Stimulated activated CD4-positive, alpha-beta T cell treated with anti-CD3 and anti-CD28 coated beads, Interleukin-12 subunit alpha, Interleukin-12 subunit beta, amount 100 ng/mL, for 24 hours (primary cell): ENCODE measurements at places on chromosomes 6 and 20.

DNA sequence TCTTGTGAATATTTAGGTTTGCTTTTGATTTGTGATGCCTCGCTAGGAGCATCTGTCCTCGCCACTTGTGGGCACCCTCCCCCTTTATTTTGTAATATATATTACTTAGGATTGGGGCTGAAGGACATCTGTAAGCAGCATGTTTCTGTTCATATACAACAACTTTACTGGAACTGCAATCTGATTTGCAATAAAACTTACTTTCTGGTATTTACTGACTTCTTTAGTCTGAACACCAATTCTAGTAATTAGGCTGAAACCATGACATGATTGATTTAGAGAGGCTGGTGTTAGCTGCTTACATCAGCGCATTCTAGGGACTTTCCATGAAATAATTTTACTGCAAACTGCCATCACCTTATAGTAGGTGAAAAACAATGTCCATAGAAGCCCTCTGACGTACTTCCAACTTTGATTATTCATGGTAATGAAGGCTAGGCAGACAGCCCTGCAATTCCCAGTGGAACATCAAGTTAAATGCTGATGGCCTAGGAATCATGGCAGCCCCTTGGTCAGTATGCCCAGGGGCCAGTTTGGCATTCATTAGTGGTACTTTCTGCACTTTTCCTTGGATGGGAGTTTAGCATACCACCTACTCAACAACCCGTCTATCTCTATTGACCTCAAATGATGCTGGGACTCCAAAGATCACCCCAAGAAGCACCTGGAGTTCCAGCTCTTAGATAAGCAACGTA is 132.9 kb upstream of the MCHR2 start:
- no peak for DNase-seq

- peak; percentile 89 for DNase-seq
These were observed 25.3 kb upstream of the KIF3B start for GRCh38 chr20:32252189-32252588.

GRCh38 chr6:12189150-12189549 is 101.0 kb upstream of the EDN1 start:
- no peak for DNase-seq

DNA sequence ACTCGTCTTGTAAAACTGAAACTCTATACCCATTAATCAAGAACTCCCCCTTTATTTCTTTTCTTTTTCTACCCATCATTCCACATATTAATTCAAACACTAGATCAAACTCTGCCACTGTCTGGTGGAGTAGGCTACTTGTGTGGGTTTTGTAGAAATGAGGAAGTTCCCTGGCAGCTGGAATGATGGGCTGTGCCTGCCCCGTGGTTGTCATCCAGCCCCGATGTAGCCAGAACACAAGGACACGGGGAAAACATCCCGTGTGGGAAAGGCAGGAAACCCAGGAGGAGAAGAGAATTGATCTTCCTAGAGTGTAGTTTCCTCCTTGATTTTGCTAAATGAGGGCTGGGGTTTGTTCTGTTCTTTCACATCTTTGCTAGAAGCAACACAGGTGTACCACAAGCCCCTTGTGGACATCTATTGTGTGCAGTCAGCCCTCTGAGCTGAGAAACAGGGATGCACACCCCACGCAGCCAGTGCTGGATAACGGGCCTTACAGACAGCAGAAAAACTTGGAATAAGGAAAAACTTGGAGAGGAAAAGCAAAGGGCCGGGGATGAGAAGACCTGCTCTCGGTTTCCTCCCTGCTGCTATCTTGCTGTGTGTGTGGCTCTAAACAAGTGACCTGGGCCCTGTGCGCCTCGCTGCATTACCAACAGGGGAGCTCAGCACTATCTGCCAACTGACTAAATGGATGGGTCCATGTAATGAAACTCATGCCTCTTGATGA is 88.0 kb downstream of the SCML4 start:
- no peak for DNase-seq

DNA sequence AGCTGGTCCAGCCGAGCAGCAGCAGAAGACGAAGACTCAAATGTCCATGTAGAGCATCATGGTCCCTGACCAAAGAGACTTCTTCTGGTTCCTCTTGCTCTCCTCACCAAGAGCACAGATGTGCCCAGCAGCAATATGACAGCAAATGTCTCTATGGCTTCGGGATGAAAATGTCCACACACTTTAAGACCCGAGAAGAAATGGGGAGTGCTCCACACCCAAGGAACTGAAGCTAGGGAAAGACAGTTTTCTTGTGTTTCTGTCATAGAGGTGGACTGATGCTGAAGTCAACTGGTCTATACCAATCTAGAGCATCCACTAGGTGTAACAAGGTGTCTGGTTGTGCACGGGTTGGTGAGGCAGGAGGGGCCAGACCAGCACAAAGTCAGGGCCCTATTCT is 4.5 kb upstream of the CPNE1 start:
- DNase-seq = no peak

GRCh38 chr20:51488331-51488730 is 54.2 kb downstream of the NFATC2 start:
- DNase-seq = no peak

GRCh38 chr6:36368921-36369865 is 18.3 kb downstream of the ETV7 start:
- DNase-seq = no peak

DNA sequence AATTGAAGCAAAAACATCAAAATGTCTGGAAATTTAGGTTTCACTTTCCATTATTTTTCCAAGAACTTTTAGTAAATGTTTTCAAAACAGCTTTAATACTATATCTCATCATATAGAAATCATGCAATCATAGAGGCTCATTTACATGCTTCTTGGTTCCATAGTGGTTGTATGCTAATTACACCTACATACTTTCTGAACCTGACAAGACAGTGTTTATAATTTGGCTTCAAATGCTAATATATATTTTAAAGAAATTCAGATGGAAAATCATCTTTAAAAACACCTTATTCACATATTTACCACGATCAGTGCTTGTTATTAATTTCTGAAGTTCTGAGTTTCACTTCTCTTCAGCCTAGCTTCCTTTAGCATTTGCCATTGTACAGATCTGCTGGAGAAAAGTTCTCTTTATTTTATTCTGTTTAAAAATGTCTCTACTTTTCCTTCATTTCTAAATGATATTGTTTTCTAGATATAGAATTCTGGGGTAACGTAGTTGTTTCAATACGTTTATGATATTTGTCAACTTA is 89.9 kb downstream of the PLCB1 start:
- no peak for DNase-seq

DNA sequence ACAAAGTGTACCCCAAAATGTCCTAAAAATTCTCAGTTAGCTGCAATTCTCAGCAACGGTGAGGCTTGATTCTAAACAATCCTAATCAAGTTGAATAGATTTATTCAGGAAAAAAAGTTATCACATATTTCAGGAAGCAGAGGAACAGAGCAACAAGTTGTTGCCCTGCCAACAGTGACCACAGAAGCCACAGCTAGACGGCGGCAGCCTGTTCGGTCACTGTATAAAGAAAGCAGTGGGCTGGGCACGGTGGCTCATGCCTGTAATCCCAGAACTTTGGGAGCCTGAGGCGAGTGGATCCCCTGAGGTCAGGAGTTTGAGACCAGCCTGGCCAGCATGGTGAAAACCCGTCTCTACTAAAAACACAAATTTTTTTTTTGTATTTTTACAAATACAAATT is 171.2 kb upstream of the BMP5 start:
- DNase-seq = no peak

- DNase-seq = no peak
These were observed 15.6 kb downstream of the BTN2A1 start for GRCh38 chr6:26473429-26473757.

- DNase-seq = no peak
These were observed 3.7 kb downstream of the DNAAF9 start for GRCh38 chr20:3403741-3404140.

DNA sequence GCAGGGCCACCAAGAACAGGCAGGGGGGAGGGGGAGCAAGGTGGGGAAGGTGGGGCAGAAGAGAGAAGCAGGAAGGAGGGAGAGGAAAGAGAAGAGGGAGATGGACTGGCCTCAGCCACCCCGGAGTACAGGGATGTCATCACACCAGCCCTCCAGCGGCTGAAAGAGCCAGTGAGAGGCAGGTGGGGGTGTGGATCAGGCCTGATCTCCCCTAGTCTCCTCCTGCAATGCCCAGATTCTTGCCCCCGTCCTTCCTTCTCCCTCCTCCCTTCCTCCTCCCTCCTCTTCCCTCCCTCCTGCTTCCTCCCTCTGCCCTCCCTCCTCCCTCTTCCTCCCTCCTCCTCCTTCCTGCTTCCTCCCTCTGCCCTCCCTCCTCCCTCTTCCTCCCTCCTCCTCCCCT is 61.5 kb downstream of the YTHDF1 start:
- no peak for DNase-seq

- no peak for DNase-seq
These were observed 89.4 kb downstream of the TBXT start for GRCh38 chr6:166078294-166078693.

DNA sequence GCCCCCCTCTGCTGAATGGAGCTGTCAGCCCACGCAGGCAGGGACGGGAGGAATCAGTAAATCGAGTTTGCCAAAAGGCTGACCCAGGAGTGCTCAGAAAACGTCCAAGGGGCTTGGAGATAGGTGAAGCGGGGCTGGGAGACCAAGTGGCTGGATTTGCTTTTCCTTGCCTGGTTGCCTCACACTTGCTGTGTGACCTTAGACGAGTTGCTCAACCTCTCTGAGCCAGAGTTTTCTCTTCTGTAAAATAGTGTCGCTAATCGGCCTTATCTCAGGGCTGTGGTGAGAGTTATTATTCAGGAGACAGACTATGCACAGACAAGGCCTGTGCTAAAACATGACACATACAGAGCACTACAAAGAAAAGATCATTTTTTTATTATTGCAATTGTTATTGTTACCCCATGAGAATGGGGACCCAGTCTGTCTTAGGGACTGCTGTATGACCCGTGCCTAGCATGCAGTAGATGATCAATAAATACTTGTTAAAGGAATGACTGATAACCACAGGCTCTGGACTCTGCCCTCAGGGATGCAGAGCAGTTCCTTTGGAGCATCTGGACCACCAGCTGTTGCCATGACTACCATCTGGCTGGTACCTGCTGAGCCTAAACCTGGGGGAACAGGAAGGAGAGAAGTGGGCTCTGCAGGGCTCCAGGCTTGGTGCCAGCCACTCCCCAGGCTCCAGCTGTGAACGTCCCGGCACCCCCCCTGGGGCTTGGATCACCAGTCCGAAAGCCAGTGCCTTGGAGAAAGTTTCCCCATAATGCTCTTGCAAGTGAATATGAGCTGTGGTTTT is 901 bp downstream of the KCNK15 start:
- DNase-seq = no peak

- no peak for DNase-seq
These were observed 37.5 kb downstream of the AIG1 start for GRCh38 chr6:143098054-143098671.

DNA sequence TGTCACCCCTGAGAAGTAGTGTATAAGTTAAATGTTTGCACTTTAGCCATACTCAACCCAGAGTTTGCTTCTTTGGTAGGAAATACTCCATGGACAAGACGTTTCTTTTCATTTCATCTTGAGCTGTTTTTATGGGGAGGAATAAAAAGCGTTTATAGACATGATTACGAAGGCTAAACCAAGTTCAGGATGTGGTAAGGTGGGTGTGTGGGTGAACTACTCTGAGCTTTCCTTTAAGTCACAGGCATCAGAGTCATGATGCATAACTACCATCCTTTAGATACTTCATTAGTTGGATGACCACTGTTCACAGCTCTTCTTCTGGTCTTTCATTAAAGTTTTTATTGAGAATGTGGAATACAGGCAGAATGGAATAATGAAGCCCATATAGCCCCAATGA is 48.9 kb downstream of the EBF4 start:
- no peak for DNase-seq
